ENCODE measurements at places on chromosomes 12 and 14.

DNA sequence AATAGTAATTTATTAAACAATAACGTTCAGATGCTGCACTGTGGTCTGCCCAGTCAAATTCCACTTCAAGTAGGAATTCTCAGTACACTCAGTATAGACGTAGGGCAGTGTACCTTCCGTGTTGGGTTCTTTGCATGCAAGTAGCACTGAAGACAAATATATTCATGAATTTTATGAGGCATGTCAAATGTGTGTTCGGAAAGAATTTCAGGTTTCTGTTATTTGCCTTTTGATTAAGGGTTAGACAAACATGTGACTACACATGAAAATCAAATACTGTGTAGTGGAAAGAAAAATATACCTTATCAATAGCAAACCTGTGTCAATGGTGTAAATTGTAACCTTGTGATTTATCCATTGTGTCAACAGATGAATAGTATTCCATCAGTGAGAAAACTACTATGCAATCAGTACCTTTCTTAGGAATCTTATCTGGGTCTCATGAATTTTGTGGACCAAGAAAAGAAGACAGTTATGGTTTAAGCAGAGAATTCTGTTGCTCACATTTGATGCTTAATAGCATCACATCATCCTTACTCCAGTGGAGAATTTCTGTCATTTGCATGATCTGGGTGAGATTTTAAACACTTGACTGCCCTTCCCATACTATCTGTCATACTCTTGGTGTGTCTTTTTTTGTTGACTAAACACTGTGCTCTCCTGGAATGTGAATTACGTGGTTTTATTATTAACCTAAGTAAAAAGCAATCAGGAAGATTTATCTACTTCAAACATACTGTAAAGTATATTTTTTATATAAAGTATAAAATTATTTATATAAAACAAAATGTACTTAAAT lies 13.3 kb downstream of the TMEM260 start:
- DNase-seq: no peak

DNA sequence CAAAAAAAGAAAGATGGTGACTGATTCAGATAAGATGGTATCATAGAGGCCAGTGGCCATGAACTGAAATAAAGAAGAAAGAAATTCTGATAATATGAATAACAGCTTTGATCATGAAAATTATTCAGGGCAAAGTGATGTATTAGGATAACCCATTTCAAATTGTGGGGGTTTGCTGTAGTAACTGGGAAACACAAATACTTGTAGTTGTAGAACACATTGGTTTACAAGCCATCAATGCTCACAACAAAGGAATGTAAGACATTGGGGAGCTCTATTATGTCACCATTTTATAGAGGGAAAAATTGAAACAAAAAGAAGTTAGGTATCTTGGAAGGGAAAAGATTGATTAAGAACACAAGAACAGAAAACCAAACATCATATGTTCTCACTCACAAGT lies 140.4 kb upstream of the FRMD6 start:
- no peak for DNase-seq

GRCh38 chr12:75666939-75667334 lies 155.5 kb upstream of the KRR1 start:
- DNase-seq: no peak

GRCh38 chr12:131095826-131096680 lies 142.3 kb downstream of the ADGRD1 start:
- DNase-seq: no peak

- DNase-seq: no peak
These were observed 11.3 kb downstream of the PPP2R5C start for GRCh38 chr14:101772770-101773169.

GRCh38 chr14:99435327-99435726 lies 45.3 kb downstream of the SETD3 start:
- DNase-seq: no peak

- DNase-seq: no peak
These were observed 169.4 kb upstream of the GARIN2 start for GRCh38 chr14:67019796-67020195.

- DNase-seq: no peak
These were observed 1.4 kb downstream of the FIGNL2 start for GRCh38 chr12:51846911-51847642.

- DNase-seq: peak; percentile 61
These were observed 59.3 kb downstream of the ABCC9 start for GRCh38 chr12:21881965-21882364.

Measured in NCI-H1105 treated with DMSO at 0.1 percent for 48 hours (cell line).